ENCODE measurements at places on chromosomes 1 and 21.

DNA sequence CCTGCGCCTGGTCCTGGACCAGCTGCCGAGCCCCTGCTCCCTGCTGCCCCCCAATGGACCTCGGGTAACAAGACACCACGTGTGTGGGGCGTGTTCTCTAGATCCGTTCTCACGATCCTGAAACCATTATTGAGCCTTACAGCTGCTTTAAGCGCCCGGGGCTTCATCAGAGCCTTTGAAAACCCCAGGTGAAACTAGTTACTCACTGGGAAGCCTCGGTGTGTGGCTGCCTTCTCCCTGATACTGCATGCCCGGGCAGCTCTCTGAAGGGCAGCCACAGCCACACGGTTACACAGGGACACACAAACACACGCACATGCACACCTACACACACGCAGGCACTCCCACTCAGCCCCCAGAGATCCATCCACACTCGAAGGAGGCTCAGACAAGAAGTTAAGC, 5.3 kb downstream of the HES2 start:
- DNase-seq, result no peak

GRCh38 chr1:61111084-61112004, 29.0 kb downstream of the NFIA start:
- DNase-seq, result no peak

DNA sequence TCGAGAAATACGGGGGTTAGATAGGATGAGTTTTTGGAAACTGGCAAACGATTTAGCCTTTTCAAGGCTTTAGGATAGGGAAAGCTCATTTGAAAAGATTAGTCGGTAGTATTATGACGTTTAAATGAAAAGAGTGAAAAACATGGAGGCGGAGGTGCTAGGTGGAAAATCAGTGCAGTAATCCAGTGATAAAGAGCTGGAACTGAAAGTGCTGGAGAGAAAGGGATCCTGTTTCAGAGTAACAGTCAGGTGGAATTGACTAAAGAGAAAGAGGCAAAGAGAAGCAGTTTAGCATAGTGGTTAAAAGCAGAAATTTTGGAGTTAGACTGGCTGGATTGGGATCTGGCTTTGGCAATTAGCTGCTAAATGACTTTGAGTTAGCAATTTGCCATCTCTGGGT, 945 bp downstream of the WDR3 start:
- no peak for DNase-seq

GRCh38 chr1:89728381-89728780, 92.5 kb upstream of the LRRC8D start:
- no peak for DNase-seq

- peak; percentile 65 for DNase-seq
Observed at GRCh38 chr1:47972864-47973432, 24.2 kb downstream of the TRABD2B start.

GRCh38 chr1:209736490-209737117, 19.2 kb upstream of the TRAF3IP3 start:
- DNase-seq, result no peak

GRCh38 chr1:25832336-25833037, 12.7 kb downstream of the MTFR1L start:
- no peak for DNase-seq

- DNase-seq, result no peak
Observed at GRCh38 chr21:18030248-18030647, 211.1 kb upstream of the C21orf91 start.

GRCh38 chr21:29245104-29245643, 53.5 kb upstream of the BACH1 start:
- DNase-seq, result no peak

GRCh38 chr1:234170622-234171021, 202.6 kb upstream of the COA6 start:
- DNase-seq, result no peak
